HTR-8/SVneo (cell line): ENCODE measurements at places on chromosomes 6 and 20.

DNA sequence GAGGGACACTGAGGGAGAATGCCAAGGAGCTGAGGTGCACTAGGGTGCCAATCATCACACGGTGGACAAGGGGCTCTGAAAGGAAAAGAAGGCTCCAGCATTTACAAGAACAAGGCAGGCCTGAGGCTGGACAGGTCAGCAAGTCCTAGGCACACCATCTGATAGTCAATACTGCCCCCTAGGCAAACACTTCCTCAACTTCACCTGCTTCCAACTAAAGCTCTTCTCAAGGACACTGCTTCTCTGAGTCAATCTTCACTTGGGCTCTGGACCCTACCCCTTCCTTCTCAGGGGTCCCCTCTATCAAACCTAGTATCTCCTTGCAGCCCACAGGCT lies 37.7 kb upstream of the SLC4A11 start:
- peak; percentile 29 for DNase-seq

- peak; percentile 45 for DNase-seq
Observed at GRCh38 chr6:28212510-28213212, 12.4 kb upstream of the ZSCAN9 start.

DNA sequence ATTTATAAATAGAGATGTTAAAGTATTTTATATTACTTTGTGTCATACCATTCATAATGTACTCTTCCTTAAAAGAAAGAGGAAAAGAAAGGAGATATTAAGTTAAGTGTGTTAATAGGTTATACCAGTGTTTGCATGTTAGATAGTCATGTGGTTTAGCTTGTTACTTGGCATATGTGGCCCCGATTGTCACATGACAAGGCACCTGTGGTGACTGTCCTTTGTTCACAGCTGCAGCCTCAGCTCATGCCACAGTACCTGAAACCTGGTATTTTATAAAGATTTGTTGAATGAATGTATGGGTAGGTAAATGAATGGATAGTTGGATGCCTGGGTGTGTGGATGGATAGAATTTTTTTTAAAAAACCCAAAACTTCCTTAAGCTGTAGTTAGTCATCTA lies 306.1 kb upstream of the FLRT3 start:
- no peak for DNase-seq

GRCh38 chr20:24559114-24559732 lies 89.8 kb downstream of the SYNDIG1 start:
- DNase-seq: no peak

GRCh38 chr6:150603176-150603575 lies 3.5 kb downstream of the PLEKHG1 start:
- DNase-seq: no peak
